ENCODE measurements at places on chromosomes 4 and X.

DNA sequence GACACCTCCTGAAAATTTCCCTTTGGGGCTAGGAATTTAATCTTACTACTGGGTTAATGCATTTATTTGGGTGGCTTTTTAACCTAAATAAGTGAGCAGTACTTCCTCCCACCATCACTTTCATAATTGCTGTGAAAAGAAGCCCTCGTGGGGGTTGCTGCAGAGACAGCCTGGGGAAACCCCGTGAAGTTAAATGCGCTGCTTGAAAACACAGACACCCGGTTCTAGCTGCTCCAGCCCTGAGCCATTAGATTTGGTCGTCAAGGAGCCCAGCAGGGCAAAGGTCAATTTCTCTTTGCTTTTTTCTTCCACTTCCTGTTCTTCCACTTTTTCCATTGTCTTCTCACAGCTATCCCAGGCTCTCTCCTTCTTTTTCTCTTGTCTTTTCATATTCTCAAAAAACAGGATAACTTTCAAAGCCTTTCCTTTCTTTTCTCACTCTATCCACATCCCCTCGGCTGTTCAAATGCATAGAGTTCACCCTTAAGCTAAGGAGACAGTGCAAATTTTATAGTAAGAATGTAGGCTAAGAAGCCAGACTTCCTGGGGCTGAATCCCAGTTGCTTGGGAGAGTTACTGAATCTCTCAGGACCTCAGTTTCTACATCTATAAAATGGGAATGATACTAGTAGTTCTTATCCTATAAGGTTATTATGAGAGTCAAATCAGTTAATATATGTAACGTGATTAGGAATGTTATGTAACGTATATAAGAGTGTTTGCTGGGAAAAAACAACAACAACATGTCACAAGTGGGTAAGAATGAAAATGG is 91.5 kb upstream of the ZNF827 start:
- DNase-seq, result no peak

DNA sequence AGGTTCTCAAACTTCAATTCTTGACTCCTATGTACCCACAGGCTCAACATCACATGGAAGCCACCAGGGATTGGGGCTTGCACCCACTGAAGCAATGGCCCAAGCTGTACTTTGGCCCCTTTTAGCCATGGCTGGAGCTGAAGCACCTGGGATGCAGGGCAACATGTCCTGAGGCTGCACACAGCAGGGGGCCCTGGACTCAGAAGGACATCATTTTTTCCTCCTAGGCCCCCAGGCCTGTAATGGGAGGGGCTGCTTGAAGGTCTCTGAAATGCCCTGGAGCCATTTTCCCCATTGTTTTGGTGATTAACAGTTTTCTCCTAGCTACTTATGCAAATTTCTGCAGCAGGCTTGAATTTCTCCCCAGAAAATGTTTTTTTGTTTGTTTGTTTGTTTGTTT is 465.1 kb upstream of the PCDH10 start:
- DNase-seq, result no peak

- no peak for DNase-seq
Observed at GRCh38 chr4:14132301-14132700, 504.8 kb upstream of the BOD1L1 start.

- no peak for DNase-seq
Observed at GRCh38 chr4:156795727-156796126, 175.9 kb downstream of the PDGFC start.

DNA sequence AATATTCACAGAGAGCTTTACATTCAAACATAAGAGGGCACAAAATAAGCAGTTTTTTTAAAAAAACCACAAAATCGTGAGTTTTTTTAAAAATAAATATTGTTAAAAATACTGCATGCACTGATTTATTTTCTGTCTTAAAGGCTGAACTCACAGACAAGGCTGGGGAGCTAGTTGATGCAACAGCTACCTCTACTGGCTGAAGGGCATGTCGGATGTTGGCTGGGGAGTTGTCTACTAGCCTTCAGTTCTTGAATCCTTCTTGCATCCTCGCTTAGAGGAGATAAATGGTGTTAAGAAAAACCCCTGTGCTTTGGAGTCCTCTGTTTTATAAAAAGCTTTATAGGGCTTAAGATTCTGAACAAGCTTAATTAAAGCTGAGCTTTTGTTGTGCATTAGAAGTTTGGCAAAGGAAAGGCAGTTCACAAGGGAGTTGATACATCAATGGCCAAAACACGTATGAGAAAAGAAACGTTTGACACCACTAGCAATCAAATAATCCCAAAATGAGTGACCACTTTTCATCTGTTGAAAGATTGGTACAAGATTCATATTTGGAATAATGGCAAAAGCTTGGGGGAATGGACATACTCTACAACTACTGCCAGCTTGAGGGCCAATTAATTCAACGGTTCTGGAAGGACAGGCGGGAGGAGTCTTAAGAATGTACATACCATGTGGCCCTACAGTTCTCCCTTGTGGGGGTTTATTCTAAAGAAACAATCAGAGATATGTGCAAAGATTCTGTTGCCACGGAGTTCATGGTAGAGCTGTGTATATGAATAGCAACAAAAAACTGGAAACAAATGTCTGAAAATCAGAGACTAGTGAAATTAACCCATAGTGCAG is 94.7 kb downstream of the SEL1L3 start:
- no peak for DNase-seq

DNA sequence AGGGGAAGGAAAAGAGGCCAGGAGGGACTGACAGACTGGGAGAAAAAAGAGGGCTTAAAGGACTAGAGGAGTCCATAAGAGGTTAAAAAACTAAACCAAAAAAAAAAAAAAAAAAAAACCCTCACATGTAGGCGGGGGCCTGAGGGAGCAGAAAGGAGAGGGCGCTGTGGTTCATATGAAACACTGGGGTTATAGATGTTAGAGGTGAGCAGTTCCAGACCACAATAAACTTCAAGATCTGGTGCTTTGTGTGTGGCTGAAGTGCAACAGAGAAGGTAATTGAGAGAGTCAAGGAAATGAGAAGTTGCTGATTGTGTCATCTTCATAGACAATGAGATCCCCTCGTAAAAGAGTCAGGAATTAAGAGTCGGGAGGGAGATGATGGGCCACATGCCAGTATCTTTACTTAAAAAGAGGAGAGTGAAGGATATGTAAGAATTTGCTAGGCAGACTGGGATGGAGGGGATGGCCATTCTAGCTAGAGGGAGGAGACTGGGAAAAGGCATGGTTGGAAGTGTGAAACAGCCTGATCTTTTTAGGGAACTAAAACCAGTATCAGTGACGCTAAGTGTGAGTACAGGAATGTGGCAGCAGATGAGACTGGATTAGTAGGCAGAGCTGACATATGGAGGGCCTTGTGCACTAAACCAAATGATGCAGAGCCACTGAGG is 18.4 kb upstream of the OGT start:
- DNase-seq, result no peak

GRCh38 chr4:154465085-154465484 is 26.5 kb downstream of the DCHS2 start:
- no peak for DNase-seq

DNA sequence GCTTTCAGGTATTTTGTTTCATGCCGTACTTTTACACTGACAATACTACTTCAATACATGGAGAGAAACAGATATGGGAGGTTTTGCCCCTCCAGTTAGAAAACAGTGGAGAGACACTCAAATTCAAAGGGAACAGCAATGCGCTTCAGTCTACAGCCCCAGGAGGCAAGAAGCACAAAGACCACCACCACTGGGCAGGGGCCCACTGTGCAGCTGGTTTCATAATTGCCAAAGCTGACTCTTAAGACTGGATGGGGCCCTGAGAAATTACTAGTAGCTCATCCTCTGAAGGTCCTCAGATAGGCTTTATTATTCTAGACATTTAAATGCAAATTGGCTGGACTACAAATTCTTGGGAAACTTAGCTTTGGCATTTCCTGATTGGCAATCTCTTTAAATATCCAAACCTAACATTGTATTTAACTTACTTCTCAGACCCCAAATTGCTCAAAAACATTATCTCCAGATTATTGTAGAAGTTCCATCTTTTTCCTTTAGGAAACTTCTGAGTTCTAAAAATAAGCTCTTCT is 85.9 kb upstream of the GPR34 start:
- DNase-seq, result no peak

- no peak for DNase-seq
Observed at GRCh38 chr4:8861576-8862295, 9.9 kb downstream of the HMX1 start.

- DNase-seq, result no peak
Observed at GRCh38 chr4:119315036-119315435, 6.9 kb downstream of the FABP2 start.

GRCh38 chr4:145564540-145564939 is 54.6 kb upstream of the MMAA start:
- no peak for DNase-seq

Measured in stimulated activated CD8-positive, alpha-beta memory T cell treated with anti-CD3 and anti-CD28 coated beads, Interleukin-2, amount 100 ng/mL, for 48 hours (primary cell).